ENCODE measurements at places on chromosomes 7 and 10. TPM values are rescaled to one million over a fixed set of nuclear protein-coding genes. Genes with fewer than 3 reads are reported as not detected.

- DNase-seq: no peak
These were observed 45.6 kb upstream of the C1GALT1 start for GRCh38 chr7:7136466-7137381.

- DNase-seq: no peak
These were observed 3.4 kb downstream of the TWIST1 start for GRCh38 chr7:19113855-19114550.

ASAH2 gene
- 1.8 TPM for total RNA-seq

GRCh38 chr10:73838008-73838567, 26.7 kb upstream of the NDST2 start:
- DNase-seq: no peak

GCK gene
- 0.50 TPM for total RNA-seq

GRCh38 chr7:156949541-156950380, at the start of gene NOM1:
TSS of gene NOM1 (plus strand) at chr7:156949712. CDS start at chr7:156949738, 26 bp downstream.
- DNase-seq: peak; percentile 92

DNA sequence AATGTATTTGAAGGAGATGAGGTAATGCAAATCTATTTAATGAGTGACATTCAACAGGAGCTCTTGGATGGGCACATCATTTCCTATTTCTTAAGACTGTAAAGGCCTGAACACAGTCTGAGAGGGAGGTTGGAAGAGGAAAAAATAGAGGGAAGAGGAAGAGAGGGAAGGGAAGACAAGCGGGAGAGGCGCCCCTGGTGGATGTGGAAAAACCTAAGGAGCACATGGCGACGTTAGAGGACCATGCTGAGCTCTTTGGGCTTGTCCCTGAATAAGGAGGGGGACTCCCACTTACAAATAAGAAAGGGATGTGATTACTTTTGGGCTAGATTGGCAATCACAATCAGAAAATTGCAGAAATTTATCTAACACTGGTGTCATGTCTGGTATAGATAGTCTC, 19.6 kb downstream of the SUN3 start:
- no peak for DNase-seq

- DNase-seq: no peak
These were observed 64.1 kb upstream of the ITGB1 start for GRCh38 chr10:33022090-33022489.

Measured in heart right ventricle (tissue), 16 donors.